ENCODE measurements at places on chromosomes 12 and 14. TPM values are rescaled to one million over a fixed set of nuclear protein-coding genes. Genes with fewer than 3 reads are reported as not detected.

Gene FAM90A1
- total RNA-seq: 0.32 TPM

Gene ACVRL1
- total RNA-seq: not detected

- H3K36me3 ChIP-seq: peaks cover 2% of the 10 kb centered on the region
- H3K4me1 ChIP-seq: no peaks in the 10 kb centered on the region
- no peaks in the 10 kb centered on the region for H3K27me3 ChIP-seq
These were observed 13.7 kb upstream of the REP15 start for GRCh38 chr12:27682534-27682933.

- DNase-seq: no peak
- H3K27ac ChIP-seq: no peak overlapping the region
- no peak overlapping the region for H3K4me3 ChIP-seq
- no peaks in the 10 kb centered on the region for H3K4me1 ChIP-seq
- H3K27me3 ChIP-seq: no peaks in the 10 kb centered on the region
These were observed 105.4 kb downstream of the ALX1 start for GRCh38 chr12:85385406-85385805.

GRCh38 chr12:65084579-65084978 lies 36.5 kb downstream of the WIF1 start:
- no peak for DNase-seq
- no peaks in the 10 kb centered on the region for H3K4me1 ChIP-seq
- peaks cover 24% of the 10 kb centered on the region for H3K27me3 ChIP-seq
- no peak overlapping the region for H3K27ac ChIP-seq

DNA sequence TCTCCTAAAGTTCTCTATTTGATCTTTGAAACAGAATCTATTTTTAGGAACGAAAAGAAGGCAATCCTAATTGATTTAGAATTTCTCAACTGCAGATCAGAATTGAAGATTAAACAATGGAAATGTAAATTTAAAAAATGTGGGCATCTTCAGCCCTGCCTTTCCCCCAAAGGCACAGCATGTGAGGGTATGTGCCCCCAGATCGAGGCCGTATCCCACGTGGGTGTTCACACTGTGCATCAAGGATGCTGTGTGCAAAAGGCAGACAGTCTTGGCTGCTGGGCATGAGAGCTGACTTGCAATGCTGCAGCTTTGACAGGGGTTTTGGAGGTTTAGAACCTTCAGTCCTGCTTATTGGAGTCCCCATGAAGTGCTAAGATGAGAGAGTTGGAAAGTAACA lies 346.3 kb downstream of the VRK1 start:
- no peaks in the 10 kb centered on the region for H3K4me1 ChIP-seq
- DNase-seq: no peak
- no peak overlapping the region for H3K4me3 ChIP-seq
- H3K36me3 ChIP-seq: no peaks in the 10 kb centered on the region

DNA sequence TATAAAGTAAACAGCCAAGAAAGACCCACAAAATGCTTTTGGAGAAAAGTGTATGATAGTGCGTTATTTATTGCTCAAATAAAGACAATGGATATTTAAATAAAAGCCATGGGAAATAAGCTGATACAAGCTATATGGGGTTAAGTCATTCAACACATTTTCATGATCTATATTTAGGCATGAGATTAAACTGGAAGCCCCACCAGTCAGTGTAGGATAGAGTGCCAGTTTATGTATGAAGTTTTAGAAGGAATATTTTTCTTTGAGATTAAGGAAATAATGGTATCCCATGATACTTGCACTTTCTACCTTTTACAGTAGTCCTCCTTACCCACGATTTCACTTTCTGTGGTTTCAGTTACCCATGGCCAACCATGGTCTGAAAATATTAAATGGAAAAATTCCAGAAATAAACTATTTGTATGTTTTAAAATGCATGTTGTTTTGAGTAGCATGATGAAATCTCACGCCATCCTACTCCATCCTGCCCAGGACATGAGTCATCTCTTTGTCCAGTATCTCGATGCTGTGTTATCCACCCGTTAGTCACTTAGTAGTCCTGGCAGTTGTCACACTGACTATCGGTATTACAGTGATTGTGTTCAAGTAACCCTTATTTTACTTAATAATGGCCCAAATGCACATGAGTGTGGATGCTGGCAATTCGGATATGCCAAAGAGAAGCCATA lies 22.3 kb downstream of the SYT1 start:
- no peak for DNase-seq
- no peak overlapping the region for H3K27ac ChIP-seq
- no peaks in the 10 kb centered on the region for H3K4me1 ChIP-seq
- H3K27me3 ChIP-seq: no peaks in the 10 kb centered on the region

DNA sequence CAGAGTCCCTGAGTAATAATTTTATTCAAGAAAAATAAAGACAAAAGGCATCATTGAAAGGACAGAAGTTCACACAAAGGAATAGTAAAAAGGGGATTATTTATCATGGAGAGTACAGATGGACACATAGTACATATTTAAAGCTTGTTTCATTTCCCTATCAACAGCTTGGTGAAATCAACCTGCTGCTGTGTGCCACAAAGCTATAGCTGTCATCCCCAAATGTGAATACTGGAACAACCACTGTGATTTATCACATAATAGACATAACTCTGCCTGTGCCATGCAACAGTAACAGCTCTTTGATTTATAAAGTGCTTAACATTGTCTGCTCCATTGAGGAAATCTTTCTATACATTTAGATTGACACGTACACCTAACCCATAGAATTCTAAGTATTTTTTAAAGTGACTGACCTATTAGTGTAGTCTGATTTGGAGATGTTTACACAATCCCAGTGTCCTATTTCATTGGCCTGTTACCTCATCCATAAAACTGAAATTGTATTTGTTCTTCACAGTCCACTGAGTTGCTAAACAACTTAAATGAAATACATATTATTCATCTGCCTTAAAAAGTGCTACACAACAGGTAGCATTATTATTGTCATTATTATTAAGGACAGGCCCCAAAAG lies 3.3 kb downstream of the NEMF start:
- peaks cover 39% of the 10 kb centered on the region for H3K4me1 ChIP-seq
- no peak overlapping the region for H3K4me3 ChIP-seq
- no peaks in the 10 kb centered on the region for H3K27me3 ChIP-seq
- H3K36me3 ChIP-seq: peaks cover 36% of the 10 kb centered on the region
- peak overlapping the region; percentile 27 for H3K27ac ChIP-seq

Measured in activated CD4-positive, alpha-beta T cell treated with anti-CD3 and anti-CD28 coated beads for 36 hours (primary cell).